ENCODE measurements at places on chromosomes 13 and 19.
A peak's percentile ranks its signal among the peaks of the same experiment; 100 is the strongest.

GRCh38 chr13:46682707-46683106 is 114.3 kb downstream of the ESD start:
- DNase-seq, result no peak

- DNase-seq, result no peak
Observed at GRCh38 chr13:113862191-113862930, 1.5 kb downstream of the GAS6 start.

- no peak for DNase-seq
Observed at GRCh38 chr13:27000686-27001085, 170.9 kb downstream of the USP12 start.

DNA sequence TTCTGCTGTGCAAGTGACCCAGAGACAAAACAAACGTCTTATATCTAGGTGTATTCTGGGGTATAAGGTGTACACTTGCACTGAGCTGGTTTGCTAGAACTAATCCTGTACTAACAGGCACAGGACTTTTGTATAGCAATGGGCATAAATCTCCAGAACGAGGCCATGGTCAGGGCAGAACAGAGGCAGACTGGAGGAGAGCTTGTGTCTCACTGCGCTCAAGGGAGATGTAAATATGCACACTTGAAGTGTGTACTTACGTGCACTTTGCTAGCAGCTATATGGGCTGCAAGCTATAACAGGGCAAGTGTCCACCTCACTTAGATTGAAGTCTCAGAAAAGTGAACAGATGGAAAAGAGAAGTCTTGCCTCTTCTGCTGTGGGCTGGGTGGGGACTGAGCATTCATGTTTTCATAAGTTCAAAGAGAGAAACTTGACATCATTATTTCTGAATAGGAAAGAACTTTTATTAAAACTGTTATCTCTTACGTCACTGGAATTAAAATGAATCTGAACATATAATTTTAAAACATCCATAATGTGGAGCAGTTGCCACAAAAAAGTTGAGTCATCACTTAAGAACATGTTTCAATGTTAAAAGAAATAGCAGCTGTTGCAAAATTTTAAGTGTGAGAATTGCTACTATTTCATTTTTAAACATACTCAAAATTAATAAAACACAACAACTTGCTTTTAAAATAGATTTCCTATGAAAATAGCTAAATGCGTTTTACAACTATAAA is 888.3 kb downstream of the PCDH9 start:
- DNase-seq, result no peak

- no peak for DNase-seq
Observed at GRCh38 chr19:20254121-20254520, 87.1 kb downstream of the ZNF486 start.

DNA sequence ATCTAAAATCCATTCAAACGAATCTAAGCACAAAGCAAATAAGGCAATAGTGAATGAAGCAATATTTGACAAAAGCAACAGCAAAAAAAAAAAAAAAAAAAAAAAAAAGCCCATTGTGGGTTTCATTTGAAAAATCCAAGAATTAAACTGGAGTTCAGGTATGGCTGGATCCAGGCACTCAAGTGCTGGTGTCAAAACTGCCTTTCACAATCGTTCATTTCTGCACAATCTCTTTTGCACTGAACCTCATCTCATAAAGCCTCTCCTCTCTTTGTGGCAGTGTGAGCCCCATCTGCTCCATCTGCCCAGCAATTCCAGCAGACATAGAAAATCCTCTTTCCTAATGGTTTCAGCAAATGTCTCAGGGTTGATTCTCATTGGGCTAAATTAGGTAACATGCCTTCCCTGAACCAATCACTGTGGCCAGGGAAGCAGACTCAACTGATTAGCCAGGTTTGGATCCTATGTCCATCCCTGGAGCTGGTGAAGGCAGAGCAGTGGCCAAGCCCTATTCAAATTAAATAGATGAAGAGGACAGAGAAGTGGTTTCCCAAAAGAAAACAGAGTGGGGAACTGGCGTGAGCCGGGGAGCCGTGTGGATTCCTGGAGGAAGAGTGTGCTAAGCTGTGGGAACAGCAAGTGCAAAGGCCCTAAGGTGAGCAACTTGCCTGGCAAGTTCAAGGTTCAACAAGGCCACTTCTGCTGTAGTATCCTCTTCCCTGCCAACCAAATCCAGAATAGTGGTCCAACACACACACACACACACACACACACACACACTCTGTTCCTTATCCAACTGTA is 1.2 kb upstream of the HIF3A start:
- DNase-seq, result no peak

DNA sequence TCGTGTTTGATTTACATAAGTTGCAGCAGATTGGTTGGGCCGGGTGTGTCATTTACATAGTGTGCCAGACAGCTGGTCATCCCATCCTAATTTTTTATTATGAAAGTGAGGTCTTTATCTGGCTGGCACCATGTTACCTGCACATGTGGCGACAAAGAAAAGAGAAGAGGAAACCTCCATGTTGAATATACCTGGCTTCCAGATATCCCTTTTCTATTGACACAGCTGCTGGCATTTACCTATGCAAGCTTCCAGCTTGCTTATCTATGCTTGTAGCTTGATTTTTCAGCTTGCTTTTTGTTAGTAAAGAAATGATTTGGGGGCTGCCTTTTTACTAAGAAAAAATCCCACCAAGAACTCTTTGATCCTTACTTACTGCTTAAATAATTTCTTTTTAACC is 681.3 kb upstream of the SLITRK1 start:
- peak; percentile 75 for DNase-seq

- no peak for DNase-seq
Observed at GRCh38 chr13:60931858-60932546, 483.6 kb downstream of the PCDH20 start.

DNA sequence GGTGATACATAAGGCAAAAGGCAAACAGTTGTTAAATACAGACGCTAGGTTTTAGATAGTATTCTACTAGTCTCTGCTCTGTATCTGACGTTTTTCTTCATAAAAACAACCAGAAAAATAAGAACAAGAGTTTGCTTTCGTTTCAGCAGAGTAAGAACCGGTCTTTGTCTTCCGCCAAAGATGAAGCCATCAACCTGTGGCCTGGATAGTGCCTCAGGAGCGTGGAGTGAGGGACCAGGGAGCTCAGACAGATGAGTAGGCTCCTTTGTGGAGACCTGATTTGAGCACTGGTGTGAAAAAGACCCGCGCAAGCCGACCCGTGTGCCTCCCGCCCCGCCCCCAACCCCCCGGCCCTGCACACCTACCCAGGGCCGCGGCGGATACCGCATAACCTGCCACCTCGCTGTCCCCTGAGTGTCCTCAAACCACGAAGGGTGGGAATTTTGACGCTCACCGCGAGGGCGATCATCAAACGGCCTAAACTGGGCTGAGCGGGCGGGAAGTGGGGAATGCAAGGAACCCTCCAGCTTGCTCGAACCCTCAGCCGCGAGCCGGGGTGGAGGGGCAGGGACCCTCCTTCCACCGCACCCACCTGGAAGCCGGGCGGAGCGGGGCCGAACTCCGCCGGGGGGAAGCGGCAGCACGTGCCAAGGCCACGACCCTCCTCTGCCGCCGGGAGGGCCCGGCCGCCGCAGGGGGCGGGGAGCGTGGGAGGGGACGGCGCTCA is 866 bp upstream of the LMO7 start:
- no peak for DNase-seq

DNA sequence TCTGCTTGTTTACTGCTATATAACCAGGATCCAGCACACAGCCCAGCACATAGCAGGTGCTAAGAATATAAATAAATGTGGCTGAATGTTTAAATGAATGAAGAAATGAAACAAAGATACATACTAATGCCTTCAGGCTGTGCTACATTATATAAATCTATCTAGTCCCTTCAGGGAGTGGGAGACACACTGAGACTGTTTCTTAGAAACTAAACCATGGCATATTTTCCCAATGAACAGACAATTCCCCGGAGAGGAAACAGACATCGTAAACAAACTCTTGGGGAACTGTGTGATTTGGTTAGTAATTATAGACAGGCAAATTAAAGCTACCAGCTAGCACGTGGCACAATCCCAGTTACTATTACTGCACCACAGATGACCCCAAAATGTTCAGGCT is 9.7 kb upstream of the FEM1A start:
- no peak for DNase-seq
